NCI-H1436 treated with DMSO at 0.1 percent for 48 hours (cell line): ENCODE measurements at places on chromosomes 1 and 21.
A peak's percentile ranks its signal among the peaks of the same experiment; 100 is the strongest.

GRCh38 chr1:95117207-95118066 is at the start of gene TLCD4:
TSS of gene TLCD4 (plus strand) at chr1:95117355. CDS start at chr1:95143902, 26,547 bp downstream.
- DNase-seq, result no peak

DNA sequence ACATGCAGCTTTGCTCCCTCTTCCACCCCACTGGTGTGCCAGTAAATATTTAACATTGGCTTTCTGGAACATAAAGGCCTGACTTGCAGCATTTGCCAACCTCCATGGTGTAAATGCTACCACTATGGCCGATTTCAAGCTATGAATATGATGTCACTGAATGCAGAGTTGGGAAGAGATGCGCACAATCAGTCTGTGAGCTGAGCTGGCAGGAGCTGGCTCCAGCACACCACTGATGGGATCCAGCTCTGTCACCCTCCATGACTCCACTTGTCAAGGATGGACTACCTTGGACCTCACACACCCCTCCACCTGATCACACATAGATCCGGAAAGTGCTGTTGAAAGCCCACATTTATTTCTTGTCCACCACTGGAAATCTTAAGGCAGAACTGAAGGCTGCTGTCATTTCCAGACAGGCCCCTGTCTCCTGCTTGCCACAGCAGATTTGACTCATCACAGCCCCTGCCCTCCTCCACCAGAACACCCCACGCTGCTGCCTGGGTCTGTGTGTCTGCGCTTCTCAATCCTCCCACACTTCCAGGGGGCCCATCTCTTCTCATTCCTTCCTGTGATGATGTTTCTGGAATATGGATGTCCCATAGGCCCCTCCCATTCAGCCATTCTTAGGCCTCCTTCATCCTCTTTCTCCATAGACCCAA is 82.2 kb upstream of the BCAR3 start:
- DNase-seq, result no peak

DNA sequence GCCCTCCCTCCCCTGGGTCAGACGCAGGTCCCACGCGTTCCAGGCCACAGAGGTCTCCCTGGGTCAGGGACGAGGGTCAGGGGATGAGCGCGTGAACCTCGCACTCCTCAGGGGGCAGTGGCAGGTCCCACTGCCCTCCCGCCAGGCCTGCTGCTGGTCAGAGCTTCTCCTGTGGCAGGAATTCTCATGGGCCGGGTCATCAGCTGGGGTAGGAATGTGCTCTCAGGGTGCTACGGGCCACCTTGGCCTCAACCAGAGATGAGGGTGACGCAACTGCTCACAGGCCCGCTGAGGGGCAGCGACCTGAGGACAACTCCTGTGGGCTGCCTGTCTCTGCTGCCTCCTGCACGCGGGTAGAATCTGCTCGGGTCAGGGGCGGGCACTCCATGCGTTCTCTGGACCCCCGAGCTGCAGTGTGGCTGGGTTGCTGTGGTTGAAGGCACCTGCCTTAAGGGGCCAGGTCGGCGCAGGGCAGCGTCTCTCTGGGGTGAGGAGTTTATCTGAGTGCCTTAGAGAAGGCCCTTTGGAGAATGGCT is 128.8 kb downstream of the PRDM16 start:
- no peak for DNase-seq

- no peak for DNase-seq
Measured at GRCh38 chr1:183185941-183186490, at the start of gene LAMC2. TSS of gene LAMC2 (plus strand) at chr1:183186264. CDS start at chr1:183186353, 89 bp downstream.

GRCh38 chr1:203638103-203638475 is 11.5 kb downstream of the ATP2B4 start:
- no peak for DNase-seq

DNA sequence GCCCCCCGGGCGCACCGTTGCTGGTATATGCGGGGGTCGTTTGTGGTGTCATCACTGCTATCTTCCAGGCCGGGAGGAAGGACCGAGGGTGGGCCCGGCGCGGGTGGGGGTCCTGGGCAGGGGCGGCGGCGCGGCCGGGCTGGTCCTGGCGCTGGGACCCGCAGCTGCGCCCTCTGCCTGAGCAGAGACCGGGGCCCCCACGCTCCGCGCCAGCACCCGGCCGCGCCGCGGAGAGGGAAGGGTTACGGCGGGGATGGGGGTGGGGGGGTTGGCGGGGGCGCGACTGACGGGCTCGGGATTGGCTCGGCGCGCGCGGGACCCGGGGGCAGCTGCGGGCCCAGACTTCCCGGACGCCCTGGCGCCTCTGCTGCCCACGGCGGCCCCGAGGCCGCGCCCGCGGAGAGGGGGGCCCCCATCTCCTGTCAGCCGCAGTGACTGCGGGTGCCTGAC is 13.8 kb upstream of the SAMD11 start:
- no peak for DNase-seq

GRCh38 chr1:79310609-79311008 is 304.1 kb upstream of the ADGRL4 start:
- no peak for DNase-seq

DNA sequence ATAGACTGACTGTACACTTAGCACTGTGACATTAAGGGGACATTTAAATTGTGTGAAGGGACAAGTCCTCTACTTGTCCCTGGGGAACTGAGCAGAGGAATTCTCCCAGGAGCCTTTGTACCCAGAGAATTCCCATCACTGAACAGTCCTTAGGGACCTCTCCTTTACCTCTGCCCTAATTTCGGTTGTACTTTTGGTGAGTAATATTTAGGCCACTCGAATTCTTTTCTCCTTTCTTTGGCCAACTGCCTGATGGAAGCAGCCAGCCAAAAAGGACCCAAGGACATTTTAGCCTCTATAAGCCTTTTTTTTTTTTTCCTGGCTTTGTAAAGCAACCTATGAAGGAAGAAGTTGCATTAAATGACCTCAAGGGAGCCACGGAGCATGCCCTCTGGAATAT is 71.5 kb downstream of the NR5A2 start:
- DNase-seq, result no peak

- no peak for DNase-seq
Measured at GRCh38 chr1:116737855-116738321, 16.3 kb upstream of the CD2 start.

DNA sequence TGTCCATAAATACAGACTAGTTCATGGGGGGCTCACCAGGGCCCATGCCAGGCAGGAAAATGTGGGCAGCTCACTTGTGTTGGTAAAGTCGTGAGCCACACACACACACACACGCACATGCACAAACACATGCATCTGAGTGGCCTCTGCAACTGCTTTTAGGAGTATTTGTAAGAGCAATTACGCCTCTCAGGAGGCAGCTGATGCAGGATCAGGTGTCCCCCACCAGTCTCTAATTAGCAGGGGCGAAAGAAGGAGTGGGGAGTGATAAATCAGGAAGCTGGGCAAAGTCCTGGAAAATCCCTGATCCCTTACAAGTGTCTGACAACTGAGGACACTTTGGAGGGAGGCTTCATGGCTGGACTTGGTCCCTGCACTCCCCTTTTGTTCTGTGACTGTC is 5.7 kb upstream of the IVL start:
- peak; percentile 23 for DNase-seq

- DNase-seq, result no peak
Measured at GRCh38 chr1:5742032-5742431, 250.2 kb downstream of the NPHP4 start.

DNA sequence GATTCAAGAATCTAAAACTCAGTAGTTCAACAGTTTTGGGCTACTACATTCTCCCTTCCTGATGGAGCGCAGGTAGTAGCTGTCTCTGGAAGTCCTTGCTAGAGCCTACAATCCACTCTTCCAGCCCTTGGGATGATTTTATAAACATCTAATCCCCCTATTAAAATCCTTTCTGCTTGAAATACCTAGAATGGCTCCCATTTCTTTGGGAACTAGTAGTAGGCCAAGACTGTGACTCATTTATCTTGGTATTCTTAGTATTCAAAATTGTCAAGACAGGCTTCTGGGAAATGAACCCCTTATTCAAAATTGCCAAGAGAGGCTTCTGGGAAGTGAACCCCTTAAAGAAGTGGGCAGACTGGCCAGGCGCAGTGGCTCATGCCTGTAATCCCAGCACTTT is 142.5 kb upstream of the FGGY start:
- DNase-seq, result no peak

DNA sequence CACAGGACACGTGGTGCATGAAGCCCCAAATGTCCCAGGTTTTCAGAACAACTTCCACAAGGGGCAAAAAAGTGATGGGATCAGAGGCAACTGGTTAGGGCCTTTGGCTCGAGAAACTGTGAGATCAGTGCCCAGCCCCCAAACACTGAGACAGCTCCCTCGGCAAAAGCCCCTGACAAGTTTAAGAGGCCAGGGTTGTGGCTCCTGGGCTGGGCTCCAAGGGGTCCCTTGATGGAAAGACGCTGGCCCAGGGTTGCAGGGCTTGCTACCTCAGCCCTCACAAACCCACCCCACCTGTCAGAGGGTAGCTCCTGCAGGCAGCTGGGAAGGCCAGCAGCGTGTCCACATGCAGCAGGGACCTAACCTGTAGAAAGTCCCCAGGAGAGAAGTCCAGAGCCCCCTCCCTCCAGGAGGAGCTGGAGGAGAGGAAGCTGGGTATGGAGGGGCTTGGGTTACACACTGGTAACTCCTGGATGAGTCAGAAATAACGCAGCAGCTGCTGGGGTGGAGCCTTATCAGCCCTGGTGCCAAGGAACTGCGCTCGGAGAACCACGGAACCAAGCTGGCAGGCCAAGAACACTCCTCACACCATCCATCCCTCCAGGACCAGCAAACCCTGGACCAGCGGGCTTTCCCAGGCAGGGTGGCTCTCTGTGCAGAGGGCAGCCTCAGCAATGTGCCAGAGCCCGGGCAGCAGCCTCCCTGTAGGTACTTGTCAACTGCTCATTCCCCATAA is 37.5 kb downstream of the CTNNBIP1 start:
- DNase-seq, result no peak

DNA sequence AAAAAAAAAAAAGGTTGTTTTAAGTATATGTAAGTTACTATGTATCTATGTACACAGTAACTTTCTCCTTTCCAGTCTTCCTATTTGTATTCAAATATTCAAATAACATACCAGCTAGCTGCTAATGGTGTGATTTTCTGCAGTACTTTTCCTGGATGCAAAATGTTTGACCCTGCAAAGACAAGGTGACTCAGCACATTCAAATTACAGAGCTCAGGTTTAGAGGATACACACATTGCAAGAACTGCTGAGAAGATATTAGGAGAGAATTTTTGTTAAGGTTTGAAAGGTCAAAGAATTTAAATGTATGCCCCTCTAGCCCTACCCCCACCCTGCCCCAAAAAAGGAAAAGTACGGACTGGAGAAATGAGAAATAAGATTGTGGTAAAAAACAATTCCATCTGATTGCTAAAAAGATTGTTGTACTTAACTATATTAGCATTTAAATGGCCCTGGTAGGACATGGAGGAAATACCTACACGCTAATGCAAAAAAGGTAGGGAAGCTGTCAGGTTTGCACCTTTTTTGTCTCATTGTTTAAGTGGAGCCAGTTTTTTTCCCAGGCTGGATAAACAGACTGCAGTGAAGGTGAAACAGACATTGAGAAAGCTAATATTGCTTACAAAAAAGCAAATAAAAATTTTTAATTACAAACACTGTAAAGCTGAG is 45.6 kb downstream of the ZNF281 start:
- no peak for DNase-seq

DNA sequence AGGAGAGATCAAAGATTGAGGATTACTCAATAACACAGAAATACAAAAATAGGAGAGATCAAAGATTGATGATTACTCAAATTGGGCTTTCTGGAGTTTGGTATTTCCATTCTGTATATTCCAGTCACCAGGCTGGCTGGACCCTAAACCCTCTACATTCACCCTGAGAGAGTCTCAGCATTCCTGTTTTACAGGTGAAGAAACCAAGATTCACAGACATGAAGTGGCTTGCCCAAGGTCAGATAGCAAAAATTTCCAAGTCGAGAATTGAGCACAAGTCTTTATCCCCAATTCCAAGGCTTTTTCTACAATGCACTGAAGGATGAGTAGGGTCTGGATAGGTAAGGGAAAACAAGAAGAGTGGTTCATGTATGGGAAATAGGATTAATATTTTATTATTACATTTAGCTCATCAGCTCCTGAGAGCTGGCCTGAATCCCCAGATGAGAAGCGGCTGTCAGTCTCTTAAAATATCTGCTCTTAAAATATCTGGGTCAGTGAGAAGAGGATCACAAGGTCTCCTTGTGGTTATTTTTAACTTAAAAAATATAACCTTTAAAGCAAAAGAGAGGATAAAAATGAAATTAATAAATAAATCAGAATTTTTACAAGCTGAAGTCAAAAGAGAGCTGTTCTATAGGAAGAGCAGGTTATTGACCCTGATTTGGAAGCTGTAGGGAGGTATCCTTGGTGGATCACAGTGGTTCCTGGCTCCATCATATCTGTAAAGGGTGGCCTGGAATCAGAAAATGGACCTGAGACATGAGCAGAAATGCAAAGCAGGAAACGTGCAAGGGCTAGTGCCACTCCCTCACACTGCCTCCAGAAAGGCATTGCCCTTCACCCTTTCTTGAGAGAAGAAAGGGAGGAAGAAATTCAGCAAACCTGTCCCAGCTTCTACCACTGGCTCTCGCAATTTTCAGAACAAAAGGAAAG is 29.1 kb upstream of the SEC16B start:
- DNase-seq, result no peak

DNA sequence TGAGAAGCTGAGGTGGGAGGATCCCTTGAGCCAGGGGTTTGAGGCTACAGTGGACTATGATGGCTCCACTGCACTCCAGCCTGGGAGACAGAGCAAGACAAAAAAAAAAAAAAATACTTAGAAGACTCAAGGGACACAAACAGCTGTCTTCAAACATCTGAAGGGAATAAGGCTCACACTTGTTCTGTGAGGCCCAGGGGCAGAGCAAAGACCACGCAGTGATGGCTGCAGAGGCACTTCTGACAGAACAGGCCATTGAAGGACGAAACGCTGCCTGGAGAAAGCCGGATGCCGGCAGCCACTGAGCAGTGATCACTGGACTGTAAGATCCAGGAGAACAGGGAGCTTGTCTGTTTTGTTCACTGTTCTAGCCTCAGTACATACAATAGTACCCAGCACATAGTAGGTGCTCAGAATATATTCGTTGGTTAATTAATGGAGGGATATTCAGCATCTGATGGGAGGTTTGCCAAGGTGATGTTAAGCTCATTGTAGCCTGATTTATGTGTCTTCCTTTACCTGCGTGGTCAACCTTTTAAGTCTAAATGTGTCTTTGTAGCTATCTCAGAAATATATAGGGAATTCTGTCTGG is 12.1 kb upstream of the NDC1 start:
- DNase-seq, result no peak
